ENCODE measurements at places on chromosomes 6 and 20. TPM values are rescaled to one million over a fixed set of nuclear protein-coding genes. Genes with fewer than 3 reads are reported as not detected.

DNA sequence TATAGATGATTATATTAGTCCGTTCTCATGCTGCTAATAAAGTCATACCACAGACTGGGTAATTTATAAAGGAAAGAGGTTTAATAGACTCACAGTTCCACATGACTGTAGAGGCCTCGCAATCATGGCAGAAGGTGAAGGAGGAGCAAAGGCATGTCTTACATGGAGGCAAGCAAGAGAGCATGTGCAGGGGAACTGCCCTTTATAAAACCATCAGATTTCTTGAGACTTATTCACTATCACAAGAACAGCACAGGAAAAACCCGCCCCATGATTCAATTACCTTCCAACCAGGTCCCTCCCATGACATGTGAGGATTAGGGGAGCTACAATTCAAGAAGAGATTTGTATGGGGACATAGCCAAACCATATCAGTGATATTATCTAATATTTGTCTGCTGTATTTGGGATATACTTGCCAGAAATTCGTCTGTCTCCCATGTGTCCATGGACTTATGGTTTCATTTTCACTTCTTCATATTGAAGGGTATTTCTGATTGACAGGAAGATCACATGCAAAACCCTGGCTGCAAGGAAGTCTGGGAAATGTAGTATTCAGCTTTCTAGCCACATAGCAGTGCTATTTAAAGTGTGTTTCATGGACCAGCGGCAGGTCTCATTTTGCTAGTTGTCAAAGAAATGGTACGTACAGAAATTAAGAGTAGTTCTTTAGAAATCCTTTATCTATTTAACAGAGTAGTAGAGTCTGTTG is 50.5 kb upstream of the PAK5 start:
- no peaks in the 10 kb centered on the region for H3K27me3 ChIP-seq
- H3K36me3 ChIP-seq, result no peaks in the 10 kb centered on the region
- H3K4me1 ChIP-seq, result no peaks in the 10 kb centered on the region
- no peak overlapping the region for H3K27ac ChIP-seq
- no peak overlapping the region for H3K4me3 ChIP-seq

- no peak overlapping the region for H3K4me3 ChIP-seq
- no peak overlapping the region for H3K27ac ChIP-seq
- no peaks in the 10 kb centered on the region for H3K27me3 ChIP-seq
- no peaks in the 10 kb centered on the region for H3K36me3 ChIP-seq
- H3K4me1 ChIP-seq, result no peaks in the 10 kb centered on the region
Observed at GRCh38 chr6:95785785-95786184, 208.4 kb downstream of the MANEA start.

DNA sequence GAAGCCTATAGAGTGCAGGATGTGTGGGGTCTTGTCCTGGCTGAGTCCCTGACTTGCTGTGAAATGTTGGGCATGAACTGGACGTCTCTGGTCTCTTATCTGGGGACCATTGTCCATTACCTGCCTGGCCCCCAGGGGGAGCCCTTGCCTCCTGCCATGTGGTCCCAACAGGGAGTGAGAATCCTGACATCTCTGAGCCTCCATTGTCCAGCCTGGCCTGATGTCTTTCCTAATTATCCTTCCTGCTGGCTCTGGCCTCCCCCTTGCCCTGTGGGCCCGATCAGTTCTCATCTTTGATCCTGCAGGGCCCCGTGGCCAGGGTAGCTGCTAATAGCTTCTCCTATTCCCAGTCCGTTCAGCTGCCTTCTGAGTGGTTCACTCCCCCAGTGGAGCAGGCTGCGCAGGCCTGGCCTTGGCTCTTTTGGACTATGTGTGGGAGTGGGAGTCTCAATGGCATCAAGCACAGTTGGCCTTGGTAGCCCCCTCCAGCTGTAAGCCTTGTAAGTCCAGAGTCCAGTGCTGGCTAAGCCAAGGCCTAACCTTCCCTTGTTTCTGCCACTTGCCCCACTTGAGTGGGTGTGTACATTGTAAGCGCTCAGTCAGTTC is 77.9 kb upstream of the RALY start:
- no peaks in the 10 kb centered on the region for H3K4me1 ChIP-seq
- no peak overlapping the region for H3K27ac ChIP-seq
- H3K4me3 ChIP-seq, result no peak overlapping the region
- no peaks in the 10 kb centered on the region for H3K36me3 ChIP-seq
- no peak for DNase-seq
- H3K27me3 ChIP-seq, result peaks cover 10% of the 10 kb centered on the region

- no peak overlapping the region for H3K27ac ChIP-seq
- no peak for DNase-seq
Observed at GRCh38 chr6:148769304-148769968, 22.6 kb downstream of the UST start.

Gene HDDC2
- total RNA-seq, result 51.0 TPM

Gene SLC26A8
- not detected for total RNA-seq

Gene PLG
- not detected for total RNA-seq

All from osteocyte (in vitro differentiated cells).